ENCODE measurements at places on chromosomes 5 and 9.

DNA sequence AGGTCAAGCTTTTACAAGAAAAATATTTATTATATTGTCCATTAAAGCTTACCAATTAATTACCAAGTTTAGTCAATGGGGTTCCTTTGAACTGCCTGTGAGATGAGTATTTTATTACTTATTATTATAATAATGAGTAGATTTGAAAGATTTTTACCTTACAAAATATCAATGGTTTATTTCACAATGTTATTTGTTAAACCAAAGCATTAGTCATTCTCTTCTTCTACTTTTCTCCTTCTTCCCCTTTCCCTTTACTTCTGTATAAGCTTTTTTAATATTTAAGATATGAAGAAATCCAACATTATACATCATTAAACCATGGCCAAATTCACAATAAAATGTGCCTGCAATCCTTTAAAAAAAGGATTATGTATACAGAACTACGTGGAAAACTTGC is 369.5 kb downstream of the ARL15 start:
- DNase-seq: no peak

DNA sequence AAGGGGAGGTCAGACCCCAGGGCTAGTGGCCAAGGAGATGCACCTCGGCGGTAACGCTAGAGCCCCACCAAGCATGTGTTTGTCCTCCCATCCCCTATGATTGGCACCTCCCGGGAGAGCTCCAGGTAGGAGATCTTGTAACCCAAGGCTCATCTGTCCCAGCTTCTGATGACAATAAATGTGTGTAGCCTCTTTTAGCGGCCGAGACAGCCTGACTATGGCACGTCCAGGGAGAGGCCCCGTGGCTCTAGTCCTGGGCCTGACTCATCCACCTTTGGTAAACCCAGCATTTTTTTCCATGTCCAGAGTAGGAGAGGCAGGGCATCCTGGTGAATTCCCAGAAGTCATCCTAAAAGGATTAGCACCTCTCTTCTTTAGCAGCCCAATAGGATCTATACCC is 39.2 kb downstream of the IRF1 start:
- no peak for DNase-seq

DNA sequence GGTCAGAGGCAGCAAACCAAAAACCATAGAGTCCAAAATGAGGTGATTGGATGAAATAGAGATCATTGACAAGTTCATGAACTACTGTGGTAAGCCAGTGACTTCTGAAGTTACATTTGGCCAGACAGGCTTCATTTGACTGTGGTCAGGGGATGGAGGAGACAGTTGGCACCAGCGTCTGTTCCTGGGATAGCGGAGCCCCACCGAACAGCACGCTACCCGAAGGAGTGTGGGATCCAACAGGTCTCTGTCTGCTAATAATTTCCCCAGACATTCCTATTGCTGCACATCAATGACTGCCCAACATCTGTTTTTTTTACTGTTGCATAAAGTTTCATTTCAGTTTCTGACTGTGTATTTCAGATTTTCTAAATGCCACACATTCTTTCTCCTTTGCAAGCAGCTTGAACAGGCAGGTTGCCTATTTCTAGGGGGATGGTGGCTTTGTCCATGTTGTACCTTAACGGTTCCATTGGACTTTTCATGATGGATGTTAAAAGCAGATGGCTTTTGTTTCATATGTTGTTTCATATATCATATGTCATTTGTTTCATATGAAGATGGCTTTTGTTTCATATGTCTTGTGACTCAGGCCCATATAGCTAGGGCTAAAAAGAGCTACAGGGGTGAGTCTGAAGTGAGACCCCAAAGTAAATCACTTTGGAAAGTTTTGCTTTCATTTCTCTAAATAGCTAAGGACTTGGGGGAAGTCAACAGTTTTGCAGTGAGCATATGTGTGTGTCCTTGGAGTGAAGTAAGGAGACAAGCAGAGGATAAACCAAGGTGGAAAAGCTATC is 180.8 kb downstream of the GOLPH3 start:
- DNase-seq: no peak

- no peak for DNase-seq
These were observed 5.8 kb downstream of the POU4F3 start for GRCh38 chr5:146344155-146345118.

- DNase-seq: no peak
These were observed 52.5 kb upstream of the NKD2 start for GRCh38 chr5:955886-956761.

- no peak for DNase-seq
These were observed 141.2 kb downstream of the LURAP1L start for GRCh38 chr9:12916042-12916441.

DNA sequence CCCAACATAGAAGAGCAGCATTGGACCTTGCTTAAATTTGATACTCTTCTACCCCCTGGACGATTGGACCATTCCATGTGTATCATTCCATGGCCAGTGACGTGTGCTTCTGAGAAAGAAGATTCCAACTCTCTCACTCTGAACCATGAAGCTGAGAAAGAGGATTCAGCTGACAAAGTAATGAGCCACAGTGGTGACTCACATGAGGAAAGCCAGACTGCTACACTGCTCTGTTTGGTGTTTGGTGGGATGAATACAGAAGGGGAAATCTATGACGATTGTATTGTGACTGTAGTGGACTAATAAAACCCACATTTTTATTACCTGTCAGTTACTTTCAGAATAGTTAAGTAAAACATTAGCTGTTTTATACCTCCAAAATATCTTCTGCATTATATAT is 7.5 kb downstream of the HSPA5 start:
- no peak for DNase-seq

DNA sequence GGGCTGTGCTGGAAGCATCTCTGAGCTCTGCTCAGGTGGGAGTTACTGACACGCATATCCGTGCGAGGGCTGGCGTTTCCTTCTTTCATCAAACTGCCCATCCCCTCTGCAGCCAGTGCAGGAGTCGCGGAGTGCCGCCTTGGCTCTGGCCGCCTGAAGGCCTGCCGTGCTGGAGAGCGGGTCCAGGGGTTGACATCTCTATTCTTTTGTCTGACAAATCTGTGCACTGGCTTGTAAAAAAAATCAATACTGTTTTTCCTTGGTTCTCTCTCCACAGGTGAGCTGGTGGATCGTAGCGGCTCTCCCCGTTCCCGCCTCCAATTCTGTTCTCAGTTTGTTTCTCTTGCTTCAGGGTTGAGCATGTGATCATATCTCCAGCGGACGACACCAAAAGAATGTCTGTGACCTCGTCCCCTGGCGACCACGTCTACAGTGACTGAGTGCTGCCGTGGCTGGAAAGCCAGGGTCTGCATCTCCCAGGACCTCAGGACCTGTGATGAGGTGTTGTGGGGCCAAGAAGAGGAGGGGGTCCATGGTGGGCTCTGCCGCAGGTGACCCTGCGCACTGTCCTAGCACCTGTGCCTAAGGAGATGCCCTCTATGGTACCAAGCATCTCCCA is 214.3 kb upstream of the IRX4 start:
- no peak for DNase-seq

DNA sequence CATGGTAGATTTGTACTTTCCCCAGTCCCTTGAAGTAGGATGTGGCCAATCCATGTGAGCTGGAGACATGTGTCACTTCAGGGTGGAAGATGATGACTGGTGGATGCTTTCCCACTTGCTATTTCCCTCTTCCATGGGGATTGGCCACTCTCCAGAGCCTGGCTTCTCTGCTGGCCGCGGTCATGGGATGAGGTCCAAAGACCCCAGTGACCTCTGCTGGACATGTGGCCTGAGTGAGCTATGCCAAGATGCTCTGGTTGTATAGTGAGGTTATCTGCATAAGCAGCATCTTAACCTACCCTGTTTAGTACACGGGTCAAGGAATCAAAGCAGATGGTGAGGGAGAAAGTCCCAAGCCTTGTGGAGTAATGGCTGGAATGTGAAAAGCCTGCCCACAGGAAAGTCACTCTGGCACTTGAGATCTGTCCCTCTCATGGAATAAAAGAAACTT is 47.1 kb downstream of the SH3PXD2B start:
- DNase-seq: no peak

GRCh38 chr5:133950821-133951612 is 17.4 kb downstream of the C5orf15 start:
- DNase-seq: no peak

- DNase-seq: no peak
These were observed 32.4 kb upstream of the AP3B1 start for GRCh38 chr5:78326930-78327329.

DNA sequence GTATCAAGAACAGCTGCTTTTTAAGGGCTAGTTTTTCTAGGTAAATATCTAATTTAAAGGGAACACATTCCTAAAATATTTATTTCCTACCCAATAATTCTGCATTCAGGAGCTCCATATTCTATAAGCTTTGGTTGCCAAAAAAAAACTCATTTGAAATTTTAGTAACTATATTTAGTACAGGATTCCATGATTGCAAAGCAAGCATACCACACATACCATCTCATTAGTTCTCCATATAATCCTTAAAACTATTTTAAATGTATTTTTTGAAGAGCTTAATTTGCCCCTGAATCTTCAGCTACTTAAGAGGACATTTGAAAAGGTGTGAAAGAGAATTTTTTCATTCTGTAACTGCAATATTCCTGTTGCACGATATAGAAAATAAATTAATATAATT is 877.0 kb downstream of the NR2F1-AS1 start:
- no peak for DNase-seq

DNA sequence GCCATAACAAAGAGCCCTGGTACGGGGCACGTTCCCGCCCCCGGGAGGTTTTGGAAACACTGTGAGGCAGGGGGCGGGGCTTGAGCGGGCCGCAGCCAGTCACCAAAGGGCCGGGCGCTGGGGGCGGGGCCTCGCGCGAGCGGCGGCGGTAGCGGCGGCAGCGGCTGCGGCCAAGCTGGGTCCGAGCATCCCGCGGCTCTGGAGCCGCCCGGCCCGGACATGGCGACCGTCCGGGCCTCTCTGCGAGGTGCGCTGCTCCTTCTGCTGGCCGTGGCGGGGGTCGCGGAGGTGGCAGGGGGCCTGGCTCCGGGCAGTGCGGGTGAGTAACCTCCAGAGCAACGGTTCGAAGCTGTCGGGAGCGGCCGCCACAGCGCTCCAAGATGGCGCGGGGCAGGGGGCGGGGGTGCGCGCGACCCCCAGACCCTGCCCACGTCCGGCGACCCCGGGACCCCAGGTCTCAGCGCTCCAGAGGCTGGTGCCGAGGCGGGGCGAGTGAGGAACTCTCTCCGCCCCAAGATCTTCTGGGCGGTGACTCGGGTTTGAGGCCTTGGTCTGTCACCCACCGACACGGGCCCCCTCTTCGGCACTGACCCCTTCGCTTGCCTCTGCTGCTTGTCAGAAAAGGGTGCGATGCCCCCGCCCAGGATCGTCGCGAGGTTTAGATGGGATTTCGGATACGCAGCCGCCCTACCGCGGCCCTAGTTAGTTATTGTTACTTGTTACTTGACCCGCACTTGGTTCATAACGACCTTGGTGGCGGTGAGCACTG is at the start of gene RECK:
Gene RECK (plus strand): TSS at position 134 of the 769 bp plus-strand sequence. CDS start 86 bp downstream, at position 220.
- DNase-seq: peak; percentile 93

GRCh38 chr5:172669386-172670004 is 28.4 kb downstream of the NEURL1B start:
- DNase-seq: no peak

- DNase-seq: no peak
These were observed 5.0 kb upstream of the RHOBTB3 start for GRCh38 chr5:95725937-95726810.

GRCh38 chr5:80182809-80183580 is 72.9 kb downstream of the SERINC5 start:
- no peak for DNase-seq

DNA sequence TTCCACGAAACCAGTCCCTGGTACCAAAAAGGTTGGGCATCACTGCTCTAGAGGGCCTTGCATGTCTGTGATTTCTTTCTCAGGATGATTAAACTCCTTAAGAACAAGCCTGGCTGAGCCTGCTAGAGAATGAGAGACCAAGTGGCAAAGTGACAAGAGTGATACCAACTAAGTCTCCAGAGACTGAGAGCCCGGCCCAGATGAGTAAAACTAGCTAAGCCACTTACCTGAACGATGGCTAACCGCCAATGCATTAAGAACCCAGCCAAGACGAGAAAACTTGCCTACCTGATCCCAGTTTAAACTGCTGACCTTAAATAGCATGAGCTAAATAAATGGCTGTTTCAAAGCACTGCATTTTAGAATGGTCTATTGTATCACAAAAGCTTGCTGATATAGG is 5.6 kb upstream of the CCDC152 start:
- DNase-seq: no peak

- no peak for DNase-seq
These were observed 313.1 kb upstream of the CLINT1 start for GRCh38 chr5:158172005-158172404.

GRCh38 chr9:99187311-99187710 is 34.4 kb downstream of the ALG2 start:
- no peak for DNase-seq

DNA sequence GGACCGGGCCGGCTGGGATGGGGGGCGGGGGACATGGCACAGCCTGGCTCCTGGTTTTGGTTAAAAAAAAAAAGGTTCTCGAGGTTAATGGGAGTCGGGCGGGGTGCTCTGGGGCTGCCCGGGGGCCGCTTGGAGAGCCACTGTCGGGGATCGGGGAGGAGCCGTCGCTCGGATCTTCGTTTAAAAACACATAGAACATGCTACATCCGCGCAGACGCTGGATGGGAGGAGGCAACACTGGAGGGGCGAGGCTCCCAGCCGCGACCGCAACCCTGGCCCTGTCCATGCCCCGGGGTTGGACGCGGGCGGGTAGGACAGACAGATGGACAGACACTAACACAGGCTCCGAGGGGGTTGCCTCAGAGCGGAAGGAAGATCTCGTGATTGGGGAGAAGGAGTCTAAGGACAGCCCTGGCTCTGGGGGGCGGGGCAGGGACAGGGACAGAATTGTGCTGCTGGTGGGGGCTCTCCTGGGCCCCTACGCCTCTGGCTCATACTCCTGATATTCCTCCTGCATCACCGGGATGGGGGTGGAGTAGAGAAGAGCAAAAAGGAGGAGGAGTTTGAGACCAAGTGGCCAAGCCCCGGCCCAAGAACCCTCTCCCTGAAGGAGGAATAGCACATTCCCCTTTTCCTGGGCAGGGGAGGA is 9.9 kb downstream of the SNCB start:
- DNase-seq: no peak

DNA sequence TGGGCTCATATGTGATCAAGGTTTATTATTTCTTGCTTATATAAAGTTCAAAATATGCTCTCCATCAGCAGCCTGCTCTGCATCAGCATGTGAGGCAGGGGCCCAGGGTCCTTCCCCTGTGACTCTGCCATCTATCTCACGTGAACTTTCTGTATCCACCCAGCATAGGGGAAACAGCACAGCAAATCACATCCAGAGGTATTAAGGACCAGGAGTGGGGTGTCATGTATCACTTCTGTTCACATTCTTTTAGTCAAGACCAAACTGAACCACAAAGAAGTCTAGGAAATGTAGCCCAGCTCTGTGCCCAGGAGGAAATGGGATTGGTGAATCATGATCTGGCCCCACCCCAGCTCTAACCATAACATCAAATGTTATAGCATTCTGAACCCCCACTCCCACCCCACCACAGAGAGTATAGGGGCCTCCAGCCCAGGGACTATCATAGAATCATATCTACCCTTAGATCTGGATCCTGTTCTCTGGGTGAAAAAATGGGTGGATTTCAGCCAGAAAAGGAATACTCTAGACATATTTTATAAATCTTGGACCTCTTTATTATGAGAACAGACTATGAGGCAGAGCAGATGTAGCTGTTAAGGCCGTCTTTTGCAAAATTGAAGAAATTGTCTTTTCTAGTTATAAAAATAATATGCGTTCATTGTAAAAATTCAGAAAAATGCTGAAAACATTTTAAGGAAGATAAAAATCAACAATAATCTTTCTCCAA is 473.7 kb downstream of the ARHGEF28 start:
- DNase-seq: no peak

Measured in activated T-cell treated with anti-CD3 and anti-CD28 coated beads for 48 hours (primary cell).